GOT3 (cell line): ENCODE measurements at places on chromosomes 11 and 22.

DNA sequence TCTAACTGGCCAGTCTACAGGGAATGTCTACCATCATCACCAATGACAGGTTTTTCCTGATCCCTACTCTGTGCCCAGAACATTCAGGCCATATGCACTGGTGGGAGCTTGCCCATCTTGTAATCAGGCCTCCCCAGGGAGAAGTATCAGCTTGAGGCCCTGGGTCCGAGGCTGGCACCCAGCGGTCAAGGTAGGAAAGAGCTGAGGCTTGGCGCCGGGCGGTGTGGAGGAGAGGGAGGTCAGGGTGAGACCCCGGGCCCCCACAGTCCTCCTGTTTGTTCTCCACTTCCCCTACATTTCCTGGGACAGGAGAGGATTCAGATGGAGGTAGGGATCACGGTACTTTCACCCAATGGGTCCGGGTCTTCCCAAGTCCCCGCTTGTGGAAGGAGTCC lies 15.5 kb downstream of the TSKU start:
- no peak for DNase-seq

GRCh38 chr11:102647430-102647829 lies 22.3 kb upstream of the MMP20 start:
- DNase-seq: no peak

- no peak for DNase-seq
Measured at GRCh38 chr22:45179276-45180049, 15.7 kb downstream of the NUP50 start.

DNA sequence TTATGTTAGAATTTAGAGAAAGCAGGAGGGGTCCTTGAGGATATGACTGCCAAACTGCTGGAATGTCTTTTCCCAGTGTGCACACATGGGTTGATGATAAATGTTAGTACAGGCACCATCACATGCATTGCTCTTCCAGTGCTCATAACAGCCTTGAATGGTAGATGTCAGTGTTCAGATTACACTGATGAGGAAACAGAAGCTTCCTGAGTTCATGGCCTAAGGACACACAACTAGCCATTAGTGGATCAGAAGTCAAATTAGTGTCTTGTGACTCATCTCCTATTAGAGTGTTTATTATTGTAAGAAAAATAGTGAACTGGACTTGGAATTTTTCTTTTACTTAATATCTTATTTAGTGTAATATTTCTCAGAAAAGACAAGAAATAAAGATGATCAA lies 241.5 kb downstream of the DDX10 start:
- DNase-seq: no peak

GRCh38 chr11:41382927-41383326 lies 76.5 kb downstream of the LRRC4C start:
- no peak for DNase-seq

GRCh38 chr22:43176090-43176489 lies 10.8 kb downstream of the TTLL12 start:
- DNase-seq: no peak

DNA sequence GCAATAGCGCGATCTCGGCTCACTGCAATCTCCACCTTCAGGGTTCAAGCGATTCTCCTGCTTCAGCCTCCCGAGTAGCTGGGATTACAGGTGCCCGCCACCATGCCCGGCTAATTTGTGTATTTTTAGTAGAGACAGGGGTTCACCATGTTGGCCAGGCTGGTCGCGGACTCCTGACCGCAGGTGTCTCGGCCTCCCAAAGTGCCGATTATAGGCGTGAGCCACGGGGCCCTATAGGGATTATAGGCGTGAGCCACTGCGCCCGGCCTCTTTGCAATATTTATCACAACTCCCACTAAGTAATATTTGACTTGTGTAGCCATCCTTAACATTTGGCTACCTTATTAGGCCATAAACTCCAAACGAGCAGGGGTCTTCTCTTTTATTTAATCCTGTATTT lies 879 bp upstream of the CUL5 start:
- DNase-seq: no peak

- DNase-seq: peak; percentile 40
Measured at GRCh38 chr22:44697423-44698141, 4.4 kb upstream of the PRR5 start.

DNA sequence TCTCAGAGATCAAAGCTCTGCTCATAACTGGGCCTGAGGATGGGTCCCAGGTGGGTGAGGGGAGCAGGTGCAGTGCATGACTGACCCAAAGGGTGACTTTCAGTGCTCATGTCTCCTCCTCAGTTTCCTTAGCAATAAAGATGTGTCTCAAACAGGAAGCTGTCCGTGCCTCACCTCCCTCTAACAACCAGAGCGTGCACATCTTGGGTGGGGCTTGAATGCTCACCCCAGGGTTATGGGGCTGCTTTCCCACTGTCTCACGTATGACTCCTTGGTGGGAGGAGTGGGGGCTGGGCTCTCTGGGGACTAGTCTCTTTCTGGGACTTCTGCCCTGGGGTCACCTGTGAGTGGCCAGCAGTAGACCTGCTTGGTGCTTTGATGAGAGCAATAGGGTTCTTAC lies 53.9 kb upstream of the PHOX2A start:
- DNase-seq: no peak

- DNase-seq: no peak
Measured at GRCh38 chr11:64659417-64660144, 63.4 kb downstream of the NRXN2 start.

DNA sequence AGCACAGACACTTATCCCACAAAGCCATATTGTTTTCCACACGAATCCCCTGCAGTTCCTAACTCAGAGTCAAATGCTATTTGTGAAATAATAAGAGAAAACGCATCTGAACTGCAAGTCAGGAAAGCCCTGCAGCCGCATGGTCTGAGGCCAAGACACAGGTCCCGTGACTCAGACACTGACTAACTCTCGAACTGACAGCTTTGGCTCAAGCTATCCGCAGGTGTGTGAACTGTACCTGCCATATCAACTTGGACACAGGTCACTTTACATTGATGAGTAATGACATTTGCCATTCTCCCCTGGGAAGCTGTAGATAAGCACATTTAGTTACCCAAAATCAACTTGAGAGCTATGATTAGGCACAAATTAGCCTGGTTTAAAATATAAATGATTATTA lies 34.9 kb upstream of the NFRKB start:
- DNase-seq: no peak

DNA sequence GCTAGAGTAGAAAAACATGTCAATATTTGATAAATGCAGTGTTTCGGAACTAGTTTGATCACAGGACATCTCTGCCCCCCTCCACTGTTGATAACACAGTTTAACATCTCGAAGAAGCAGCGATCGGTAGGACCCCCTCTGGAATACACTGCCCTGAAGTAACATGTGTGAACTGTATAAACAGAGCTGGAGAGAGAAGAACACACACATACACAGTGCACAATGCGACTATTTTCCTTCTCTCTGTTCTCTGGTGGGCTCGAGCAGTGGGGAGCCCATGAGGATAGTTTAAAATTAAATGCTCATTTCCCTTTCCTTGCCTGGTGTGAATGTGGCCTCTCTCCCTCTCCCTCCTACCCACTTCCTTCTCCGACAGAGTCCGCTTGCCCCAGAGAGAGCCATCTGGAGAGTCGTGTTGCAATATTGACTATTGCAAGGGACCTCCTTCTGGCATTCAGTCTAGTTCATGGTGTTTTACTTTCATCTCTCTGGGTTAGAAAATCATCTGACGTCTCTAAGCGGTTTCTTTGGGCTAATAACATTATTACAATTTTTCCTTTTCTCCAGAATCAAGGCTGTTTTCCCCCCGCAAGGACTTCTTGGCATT lies 51.6 kb upstream of the BARX2 start:
- no peak for DNase-seq

DNA sequence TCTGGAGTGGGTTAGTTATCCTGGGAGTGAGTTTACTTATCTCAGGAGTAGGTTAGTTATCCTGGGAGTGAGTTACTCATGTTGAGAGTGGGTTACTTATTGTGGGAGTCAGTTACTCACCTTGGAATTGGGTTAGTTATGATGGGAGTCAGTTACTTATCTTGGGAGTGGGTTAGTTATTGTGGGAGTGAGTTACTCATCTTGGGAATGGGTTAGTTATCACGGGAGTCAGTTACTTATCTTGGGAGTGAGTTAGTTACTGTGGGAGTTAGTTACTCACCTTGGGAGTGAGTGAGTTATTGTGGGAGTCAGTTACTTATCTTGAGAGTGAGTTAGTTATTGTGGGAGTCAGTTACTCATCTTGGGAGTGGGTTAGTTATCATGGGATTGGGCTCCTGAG lies 49.6 kb upstream of the B3GAT1 start:
- DNase-seq: no peak

- DNase-seq: peak; percentile 27
Measured at GRCh38 chr11:40328890-40329614, 1130.4 kb downstream of the LRRC4C start.

DNA sequence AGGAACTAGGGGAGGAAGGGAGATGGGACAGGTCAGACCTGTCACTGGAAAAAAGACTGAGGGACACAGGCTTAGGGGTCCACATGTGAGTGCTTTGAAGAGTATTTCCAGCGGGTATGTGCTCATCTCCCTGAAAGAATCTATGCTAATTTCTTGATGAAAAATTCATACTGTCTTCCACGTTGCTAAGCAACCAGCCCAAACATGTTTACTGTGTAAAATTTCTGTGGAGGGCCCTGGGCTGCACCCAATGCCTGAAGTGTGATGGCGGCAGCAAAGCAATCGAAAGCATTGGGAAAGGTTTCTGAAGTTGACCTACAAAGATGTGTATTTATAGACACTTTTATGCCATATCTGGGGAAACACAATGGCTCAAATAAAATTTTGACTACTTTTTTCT lies 7.4 kb downstream of the SYT13 start:
- DNase-seq: no peak
